Left cardiac atrium (tissue), 4 donors: ENCODE measurements at places on chromosomes 16 and 17.

GRCh38 chr17:71302721-71303549 lies 817.9 kb upstream of the SOX9 start:
- DNase-seq: no peak

GRCh38 chr16:88758227-88758943 lies 26.6 kb downstream of the PIEZO1 start:
- no peak for DNase-seq

DNA sequence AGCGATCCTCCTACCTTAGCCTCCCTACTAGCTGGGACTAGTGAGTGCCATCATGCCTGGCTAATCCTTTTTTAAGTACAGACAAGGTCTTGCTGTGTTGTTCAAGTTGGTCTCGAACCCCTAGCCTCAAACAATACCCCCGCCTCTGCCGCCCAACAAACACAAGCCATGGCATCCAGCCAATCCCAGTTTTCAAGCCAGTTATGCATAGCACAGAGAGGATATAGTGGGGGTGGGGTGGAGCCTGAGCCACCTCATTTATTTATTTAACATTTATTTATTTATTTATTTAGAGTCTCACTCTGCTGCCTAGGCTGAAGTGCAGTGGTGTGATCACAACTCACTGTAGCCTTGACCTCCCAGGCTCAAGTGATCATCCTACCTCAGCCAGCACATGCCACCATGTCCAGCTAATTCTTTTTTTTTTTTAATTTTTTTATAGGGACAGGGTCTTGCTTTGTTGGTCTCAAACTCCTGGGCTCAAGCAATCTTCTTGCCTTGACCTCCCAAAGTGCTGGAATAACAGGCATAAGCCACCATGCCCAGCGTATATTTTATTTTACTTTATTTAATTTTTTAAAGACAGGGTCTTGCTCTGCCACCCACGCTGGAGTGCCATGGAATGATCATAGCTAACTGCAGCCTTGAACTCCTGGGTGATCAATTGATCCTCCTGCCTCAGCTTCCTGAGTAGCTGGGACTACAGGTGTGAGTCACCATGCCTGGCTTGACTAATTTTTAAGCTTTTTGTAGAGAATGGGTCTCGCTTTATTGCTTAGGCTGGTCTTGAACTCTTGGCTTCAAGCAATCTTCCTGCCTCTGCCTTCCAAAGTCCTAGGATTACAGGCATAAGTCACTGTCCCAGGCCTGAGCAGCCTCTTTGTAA lies 26.2 kb upstream of the KLHL11 start:
- no peak for DNase-seq

- DNase-seq: no peak
Observed at GRCh38 chr17:20172376-20172775, 163.2 kb downstream of the SPECC1 start.

DNA sequence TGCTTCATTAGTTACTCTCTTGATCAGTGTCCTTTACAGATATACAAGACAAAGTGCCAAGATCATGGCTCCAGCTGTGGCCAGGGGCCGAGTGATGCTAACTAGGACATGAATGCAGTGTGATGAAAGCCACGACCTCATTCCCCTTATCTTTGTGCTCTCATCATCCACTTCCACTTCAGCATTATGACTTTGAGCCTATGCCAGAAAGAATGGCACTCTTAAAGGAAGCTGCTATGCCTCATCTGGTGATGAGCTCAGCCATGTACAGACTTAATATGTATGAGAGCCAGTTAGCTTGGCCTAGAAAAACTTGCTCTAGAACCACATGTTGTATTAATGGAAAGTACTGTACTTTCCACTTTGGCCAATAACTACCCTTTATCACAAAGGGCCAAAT lies 179.1 kb downstream of the TOX3 start:
- no peak for DNase-seq
